ENCODE measurements at places on chromosomes 3 and 15.
A peak's percentile ranks its signal among the peaks of the same experiment; 100 is the strongest.

DNA sequence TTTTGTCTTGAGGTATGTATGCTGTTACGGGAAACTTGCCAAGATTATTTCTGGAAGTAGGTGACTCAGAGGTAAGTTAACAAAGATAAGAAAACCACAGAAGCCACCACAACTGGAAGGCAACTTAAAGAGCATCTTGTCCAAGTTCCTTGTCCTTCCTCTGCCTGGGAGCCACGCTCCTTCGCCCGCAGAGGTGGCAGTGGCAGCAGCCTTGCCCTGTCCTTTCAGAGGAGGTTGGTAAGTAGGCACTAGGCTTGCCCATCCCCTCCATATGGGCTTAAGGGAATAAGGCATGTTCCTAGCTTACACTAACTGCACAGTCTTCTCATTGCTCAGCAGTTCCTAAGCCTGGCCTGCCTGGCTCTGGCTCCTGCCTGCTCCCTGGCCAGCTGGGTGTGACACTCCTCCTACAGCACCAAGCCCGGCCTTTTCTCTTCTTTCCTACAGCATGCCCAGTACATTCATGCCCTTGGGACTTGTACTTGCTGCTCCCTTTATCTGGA lies 48.0 kb upstream of the RAB6B start:
- no peak for DNase-seq

- DNase-seq: no peak
Measured at GRCh38 chr15:41713047-41713446, 52.8 kb downstream of the MGA start.

- DNase-seq: no peak
Measured at GRCh38 chr3:15467227-15468181, 40.1 kb downstream of the EAF1 start.

DNA sequence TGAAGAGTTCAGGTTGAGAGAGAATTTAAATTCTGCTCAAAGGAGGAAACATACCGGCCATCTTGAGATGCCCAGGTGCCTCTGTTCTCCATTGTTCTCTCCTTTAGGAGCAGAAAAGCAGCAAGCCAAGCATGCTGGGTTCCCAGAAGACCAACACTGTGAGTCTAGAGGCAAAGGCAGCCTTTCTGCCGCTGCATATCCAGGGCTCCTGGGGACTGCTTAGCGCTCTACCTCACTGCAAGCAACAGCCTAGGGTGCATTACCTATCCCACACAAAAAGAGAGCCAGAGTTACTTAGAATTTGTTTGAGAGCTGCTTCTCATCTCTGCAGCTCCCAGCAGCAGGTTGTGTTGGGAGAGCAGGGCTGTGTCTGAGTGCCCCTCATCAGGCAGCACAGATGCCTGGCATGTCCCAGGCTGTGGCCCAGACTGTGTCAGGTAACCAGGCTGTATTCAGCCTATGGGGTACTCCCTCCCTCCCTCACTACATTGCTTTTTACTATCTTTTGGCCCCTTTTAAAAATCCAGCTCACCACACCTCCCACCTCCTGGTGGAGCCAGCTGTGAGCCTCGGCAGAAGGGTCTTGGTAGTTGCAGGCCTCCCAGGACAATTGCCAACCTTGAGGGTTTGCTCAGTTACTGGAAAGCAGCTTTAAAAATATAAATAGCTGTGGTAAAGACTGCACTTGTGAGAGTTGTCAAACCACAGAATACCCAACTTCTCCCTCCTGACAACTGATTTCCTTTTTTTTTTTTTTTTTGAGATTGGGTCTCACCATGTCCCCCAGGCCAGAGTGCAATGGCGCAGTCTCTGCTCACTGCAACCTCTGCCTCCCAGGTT lies 30.2 kb downstream of the BCL2L10 start:
- DNase-seq: peak; percentile 51

DNA sequence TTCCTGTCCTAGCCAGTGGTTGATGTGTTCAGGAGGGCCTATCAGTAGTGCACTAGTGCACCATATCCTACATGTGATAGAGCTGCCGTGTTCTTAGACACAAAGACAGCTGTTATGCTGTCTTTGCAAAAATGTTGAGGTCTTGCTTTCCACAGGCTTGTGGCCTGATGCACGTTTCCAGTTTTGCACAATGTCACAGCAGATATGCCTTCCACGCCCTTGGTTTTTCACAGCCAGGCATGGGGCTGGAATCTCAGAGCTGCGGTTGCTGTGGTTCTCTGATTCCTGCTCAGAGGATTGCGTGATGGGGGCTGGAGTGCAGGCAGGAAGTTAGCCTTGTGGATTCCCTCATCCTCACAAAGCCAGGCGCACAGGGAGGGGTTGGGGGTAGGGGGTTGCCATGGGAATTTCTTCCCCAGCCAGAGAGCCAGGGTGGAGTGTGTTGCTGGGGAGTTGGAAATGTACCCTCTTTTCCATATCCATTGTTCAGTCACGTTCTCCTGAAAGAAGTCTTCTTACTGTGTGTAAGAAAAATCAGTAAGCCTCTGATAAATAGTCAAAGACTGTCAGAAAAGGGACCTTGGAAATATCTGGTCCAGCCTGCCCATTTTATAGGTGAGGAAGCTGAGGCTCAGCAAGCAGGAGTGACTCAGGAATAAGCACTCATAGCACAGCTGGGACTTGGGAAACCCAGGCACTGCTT lies 79.4 kb downstream of the SMAD3 start:
- no peak for DNase-seq

DNA sequence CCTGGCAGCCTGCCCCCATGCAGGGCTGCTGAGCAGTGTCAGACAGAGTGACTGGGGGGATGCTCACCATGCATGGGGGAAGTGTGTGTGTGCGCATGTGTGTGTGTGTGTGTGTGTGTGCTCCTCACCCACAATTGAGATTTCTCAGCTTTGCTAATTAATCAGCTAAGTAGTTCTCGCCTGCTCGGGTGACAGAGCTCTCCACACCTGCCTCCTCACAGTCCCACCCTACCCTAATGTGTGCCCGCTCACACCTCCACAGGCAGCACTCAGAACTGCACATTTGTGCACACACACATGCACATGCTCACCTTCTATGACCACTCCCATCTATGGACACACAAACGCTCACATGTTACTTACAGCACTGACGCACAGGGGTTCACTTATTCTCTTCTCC lies 37.3 kb downstream of the CACNA2D2 start:
- no peak for DNase-seq

GRCh38 chr15:98648654-98649471 lies 524 bp downstream of the IGF1R start:
- DNase-seq: no peak

GRCh38 chr15:91021516-91022074 lies 799 bp downstream of the VPS33B start:
- no peak for DNase-seq

All from RWPE2 (cell line).